NCI-H524 (cell line): ENCODE measurements at places on chromosomes 4 and X.

GRCh38 chrX:154695911-154696675 is 42.7 kb upstream of the CTAG2 start:
- DNase-seq = no peak

DNA sequence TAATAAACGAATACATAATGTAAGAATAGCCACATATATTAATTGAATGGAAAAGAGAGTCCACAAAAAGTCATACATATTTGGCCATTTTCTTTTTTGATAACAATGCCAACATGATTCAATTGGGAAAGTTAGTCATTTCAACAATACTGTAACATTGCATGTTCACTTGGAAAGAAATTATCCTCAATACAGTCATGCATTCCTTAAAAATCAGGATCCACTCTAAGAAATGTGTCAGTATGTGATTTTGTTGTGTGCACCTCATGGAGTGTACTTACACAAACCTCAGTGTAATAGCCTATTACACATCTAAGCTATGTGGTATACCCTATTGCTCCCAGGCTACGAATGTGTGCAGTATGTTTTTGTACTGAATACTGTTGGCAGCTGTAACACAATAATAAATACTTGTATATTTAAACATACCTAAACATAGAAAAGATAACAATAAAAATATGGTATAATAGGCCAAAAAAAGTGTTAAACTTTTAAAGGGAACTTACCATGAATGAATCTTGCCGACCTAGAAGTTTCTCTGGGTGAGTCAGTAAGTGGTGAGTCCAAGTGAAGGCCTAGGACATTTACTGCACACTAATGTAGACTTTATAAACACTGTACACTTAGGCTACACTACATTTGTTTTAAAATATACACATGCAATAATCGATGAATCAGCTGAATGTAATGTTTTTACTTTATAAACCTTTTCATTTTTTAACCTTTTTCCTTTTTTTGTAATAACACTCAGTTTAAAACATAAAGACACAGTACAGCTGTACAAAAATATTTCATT is 806.8 kb downstream of the PCDH18 start:
- DNase-seq = no peak

DNA sequence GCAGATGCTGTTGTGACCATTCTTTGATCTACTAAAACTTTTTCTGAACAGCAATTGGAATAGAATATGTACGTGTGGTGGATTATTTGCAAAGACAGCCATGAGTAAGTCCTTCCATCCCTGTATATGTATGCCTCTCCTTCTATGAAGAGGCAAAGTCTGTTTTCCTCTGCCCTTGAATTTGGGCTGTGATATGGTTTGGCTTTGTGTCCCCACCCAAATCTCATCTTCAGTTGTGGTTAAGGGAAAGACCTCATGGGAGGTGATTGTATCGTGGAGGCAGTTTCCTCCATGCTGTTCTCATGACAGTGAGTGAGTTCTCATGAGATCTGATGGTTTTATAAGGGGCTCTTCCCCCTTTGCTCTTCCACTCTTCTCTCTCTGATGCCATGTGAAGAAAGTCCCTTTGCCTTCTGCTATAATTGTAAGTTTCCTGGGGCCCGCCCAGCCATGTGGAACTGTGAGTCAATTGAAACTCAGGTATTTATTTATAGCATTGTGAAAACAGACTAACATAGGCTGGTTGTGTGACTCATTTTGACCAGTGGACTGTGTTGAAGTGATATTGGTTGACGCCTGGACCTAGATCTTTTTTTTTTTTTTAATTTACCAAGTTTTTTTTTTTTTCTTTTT is 108.3 kb upstream of the CAMK2D start:
- DNase-seq = no peak

DNA sequence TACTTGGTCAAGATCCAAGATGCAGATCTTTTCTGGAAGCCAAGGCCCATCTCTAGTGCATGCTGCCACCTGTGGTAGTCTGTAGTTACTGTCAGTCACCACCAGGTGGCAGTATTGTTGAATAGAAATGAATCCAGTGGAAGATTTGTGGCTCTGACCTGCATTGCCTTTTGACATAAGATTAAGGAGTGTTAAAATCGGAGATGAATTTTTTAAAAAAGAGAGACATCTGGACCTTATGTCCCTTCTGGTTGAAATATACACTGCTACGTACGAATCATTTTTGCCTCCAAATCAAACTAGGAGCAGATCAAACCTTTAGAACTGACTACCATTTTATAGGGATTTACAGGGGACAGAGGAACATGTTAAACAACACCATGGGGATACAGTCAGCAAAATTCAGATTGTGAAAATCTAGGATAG is 46.9 kb upstream of the RHOH start:
- DNase-seq = peak; percentile 83

- no peak for DNase-seq
Measured at GRCh38 chr4:100294356-100294755, 104.1 kb upstream of the DDIT4L start.

DNA sequence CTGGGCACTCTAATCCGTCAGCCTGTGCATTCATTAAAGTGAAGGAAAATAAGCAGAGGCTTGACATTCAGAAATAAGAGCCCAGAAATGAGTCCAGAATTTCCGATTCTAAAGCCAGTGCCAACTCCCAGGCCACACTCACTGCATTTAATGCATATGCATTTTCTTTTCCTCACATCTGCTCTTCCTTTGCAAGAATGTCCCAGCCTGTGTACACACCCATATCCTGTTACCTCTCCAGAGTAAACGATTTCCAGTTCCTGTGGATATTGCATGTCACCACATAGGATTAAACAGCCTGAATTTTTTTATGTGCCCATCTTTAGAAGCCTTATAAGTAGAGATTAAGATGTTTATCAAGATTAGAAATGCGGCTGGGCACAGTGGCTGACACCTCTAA is 27.5 kb downstream of the ARX start:
- peak; percentile 24 for DNase-seq

DNA sequence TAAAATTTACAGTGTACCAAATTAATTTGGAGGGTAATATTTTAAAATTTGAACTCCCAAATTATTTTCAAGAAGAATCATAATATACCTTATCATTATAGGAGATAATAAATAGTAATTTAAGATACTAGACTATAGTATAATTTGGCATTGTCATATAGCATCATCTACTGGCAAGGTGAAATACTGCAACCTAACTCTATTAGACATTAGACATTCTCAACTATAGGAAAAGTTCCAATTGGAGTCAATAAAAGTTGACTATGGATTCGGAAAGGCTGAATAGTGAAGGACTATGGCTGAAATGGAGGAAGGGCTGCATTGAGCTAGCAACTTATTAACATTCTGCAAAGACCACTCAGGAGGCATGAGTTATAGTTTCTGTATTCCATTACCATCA is 113.0 kb downstream of the PRDM5 start:
- no peak for DNase-seq

DNA sequence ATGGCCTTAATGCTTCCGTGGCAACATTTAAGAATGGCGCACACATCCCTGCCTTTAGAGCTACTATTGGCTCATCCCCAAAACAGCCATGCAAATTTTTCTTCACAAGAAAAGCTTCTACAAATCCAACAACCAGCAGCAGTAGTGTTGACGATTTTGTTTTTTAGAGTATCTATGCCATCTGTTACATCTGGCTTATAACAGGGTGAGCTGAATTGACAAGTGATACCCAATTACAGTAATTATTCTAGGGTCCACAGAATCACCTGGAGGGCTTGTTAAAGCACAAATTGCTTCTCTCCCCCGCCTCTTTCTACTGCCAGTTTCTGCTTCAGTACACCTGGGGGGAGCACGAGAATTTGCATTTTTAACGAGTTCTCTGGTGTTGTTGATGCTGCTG is 34.1 kb downstream of the DCHS2 start:
- DNase-seq = peak; percentile 0

- no peak for DNase-seq
Measured at GRCh38 chr4:172153719-172154118, 340.5 kb downstream of the GALNTL6 start.

GRCh38 chrX:38514016-38514854 is 47.1 kb upstream of the TSPAN7 start:
- peak; percentile 40 for DNase-seq

DNA sequence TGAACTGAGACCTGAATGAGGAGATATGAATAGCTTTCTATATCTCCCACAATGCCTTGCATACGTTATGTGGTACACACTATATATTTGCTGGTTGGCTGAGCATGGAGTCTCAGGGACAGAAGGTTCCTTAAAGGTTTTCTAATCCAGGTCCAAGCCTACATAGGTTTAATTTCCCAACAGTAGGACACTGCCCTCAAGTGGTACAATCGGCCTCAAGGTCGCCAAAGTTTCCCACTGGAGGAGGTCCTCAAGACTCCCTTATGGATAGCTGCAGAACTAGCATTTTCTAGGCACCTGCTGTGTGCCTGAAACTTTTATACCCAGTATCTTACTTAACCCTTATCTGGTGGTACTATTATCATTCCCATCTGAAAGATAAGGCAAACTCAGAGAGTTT is 21.0 kb upstream of the EFNB1 start:
- DNase-seq = peak; percentile 60

DNA sequence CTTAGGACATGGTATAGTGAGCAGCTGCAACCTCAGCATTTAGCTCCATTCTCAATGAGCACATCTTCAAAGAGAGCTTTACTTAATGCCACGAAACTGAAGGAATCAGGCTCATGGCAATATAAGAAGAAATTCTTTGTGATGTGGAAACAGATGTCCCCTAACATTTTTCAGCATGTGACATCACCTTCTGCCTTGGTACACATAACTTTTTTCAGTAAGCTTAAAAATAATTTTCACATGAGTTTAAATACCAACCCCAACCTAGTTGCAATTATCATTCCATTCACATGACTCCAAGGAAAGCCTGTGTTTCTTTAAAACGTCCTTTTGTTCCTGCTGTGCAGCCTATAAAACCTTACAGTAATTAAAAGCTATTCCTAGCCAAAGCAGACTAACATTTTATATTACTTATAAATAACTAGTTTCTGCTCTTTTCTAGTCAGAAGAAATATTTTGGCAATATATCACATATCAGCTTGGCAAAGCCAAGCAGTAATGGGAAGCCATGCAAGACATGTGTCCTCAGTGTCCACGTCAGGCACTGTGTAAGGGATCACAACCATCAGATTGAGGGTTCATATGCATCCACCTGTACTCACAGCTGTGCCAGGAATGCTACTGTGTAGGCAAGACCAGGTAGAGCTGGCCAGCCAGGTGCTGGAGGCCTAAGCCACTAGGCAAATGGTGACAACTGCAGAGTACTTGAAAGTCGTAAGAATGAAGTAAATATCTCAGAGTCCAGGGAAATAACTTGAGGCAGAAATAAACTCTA is 466.6 kb downstream of the INPP4B start:
- no peak for DNase-seq

- DNase-seq = no peak
Measured at GRCh38 chrX:42996861-42997260, 218.9 kb upstream of the PPP1R2C start.

- no peak for DNase-seq
Measured at GRCh38 chr4:154877110-154877760, 96.2 kb downstream of the RBM46 start.

GRCh38 chrX:16665089-16665488 is 15.1 kb downstream of the S100G start:
- DNase-seq = no peak

GRCh38 chrX:69153060-69153730 is 12.1 kb downstream of the PJA1 start:
- DNase-seq = peak; percentile 72

DNA sequence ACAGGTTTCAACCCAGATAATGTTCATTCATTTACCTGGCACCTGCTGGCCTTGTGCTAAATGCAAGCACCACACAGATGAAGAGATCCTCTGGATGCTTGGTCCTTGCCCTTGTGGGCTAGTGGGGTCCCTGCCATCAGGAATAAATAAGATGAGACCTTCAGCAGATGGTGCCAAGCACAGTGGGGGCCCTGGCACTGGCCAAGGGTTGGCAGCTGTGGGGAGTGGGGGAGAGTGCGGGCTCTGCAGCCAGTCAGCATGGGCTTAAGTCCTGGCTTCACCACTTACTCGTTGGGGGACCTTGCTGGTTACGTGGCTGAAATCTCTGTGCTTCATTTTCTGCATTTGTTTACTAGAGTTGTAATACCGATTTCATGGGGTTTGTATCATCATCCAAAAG is 6.9 kb downstream of the LAP3 start:
- DNase-seq = no peak

- no peak for DNase-seq
Measured at GRCh38 chr4:83561381-83561780, 25.5 kb downstream of the GPAT3 start.

GRCh38 chrX:114071412-114071811 is 512.5 kb upstream of the HTR2C start:
- DNase-seq = no peak

- DNase-seq = no peak
Measured at GRCh38 chr4:171430495-171430894, 382.7 kb upstream of the GALNTL6 start.

DNA sequence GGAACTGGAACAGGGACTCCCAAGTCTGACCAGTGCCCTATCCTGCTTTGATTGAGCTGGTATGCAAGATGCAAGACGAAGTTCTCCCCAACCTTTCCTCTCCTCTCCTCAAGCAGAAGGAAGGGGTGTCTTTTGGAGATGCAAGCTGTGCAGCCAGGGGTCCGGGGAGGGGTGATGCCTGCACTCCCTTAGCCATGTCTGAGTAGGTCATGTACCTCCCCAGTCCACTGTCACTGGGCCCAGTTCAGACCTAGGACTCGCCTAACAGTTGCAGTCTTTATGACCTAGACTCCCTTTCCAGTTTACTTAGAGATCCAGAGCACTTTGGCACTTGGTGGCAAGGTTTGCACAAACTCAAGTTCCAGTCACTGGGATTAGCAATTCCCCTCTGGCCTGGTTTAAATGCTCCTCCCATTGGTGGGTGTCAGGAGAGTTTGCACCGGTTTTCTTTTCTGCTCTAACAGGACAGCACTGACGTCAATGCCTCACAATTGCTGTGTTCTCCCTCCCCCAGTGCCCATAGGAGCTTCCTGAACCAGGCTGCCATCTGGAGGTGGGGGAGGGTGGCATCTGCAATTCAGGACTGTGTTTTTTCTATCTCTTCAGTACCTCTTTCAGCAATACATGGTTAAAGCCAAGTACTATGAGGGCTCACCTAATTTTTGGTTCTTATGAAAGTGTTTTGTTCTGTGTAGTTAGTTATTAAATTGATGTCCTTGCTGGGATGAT is 782.2 kb downstream of the ARAP2 start:
- peak; percentile 11 for DNase-seq

DNA sequence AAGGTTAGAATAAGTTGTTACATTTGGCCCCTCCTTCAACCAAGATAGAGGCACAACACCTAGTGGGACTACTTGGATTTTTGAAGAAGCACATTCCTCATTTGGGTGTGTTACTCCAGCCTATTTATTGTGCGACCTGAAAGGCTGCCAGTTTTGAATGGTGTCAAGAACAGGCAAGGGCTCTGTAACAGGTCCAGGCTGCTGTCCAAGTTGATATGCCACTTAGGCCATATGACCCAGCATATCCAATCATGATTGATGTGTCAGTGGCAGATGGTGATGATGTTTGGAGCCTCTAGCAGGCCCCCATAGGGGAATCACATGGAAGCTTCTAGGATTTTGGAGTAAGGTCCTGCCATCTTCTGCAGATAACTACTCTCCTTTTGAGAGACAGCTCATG is 35.5 kb upstream of the UGT2B4 start:
- no peak for DNase-seq
